ENCODE measurements at places on chromosomes 11 and 22.

GRCh38 chr11:71991494-71991893 is 7.2 kb upstream of the IL18BP start:
- DNase-seq: no peak

DNA sequence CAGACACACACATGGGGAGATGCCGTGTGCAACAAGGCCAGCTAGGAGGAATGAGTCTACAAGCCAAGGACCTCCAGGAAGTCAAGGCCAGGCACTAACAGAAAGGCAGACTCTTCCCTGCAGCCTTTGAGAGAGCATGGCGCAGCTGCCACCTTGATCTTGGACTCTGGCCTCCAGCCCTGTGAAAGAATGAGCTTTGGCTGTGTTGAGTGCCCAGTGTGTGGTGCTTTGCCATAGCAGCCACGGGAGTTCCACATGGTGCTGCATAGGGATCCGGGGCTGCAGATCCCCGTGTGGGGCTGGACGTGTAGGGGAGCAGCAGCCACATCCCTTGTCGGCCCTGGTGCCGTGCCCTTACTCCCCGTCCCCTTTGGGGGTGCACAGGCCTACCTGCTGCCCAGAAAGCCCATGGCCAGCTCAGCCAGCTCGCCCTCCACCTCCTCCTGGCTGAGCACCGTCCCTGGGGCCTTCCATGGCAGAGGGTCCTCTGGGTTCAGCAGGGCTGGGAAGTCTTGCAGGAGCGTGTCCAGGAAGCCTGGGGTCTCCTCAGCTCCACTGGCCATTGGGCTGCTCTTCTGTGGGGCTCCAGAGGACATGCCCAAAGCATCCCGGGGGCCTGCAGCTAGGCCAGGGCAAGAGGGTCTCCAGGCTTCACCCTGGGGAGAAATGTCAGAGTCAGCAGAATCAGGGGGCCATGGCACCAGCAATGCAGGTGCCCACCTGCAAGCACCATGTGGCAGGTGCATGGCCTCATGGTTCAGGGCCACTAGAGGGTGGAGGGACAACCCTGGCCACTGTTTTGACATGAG is 7.0 kb downstream of the PPM1F start:
- no peak for DNase-seq

GRCh38 chr11:36065436-36065835 is 121.6 kb downstream of the LDLRAD3 start:
- no peak for DNase-seq

- DNase-seq: no peak
These were observed 12.3 kb upstream of the MPZL2 start for GRCh38 chr11:118276422-118276821.

DNA sequence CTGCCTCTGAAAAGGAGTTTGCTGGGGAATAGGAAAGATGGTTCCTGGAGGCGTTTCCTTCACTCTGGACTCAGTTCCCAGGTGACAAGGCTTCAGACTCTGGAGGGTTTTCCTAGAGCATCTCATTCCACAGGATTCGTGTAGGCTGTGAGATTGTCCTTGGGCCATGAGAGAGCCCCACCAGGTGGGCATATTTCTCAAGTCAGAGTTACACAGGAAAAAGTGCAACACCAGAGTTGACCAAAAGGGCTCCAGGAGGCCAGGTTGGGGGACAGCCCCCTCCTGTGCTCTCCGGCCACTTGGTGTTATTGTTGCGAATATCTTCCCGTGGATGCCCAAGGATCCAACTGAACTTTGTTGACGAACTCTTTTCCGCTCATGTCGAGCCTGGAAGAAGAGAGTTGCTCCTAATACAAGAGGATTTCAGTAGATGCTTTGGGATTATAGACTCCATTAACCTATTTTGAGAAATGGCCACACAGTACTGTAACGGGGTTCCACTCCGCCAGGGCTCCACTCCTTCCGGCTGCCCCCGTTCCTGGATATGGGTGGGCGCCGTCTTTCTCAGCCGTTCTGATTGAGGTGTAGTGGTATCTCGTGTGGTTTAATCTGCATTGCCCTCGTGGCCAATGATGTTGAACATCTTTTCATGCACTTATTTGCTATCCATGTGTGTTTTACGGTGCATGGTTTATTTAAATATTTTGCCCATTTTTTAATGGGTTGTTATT is 580.3 kb downstream of the BRD1 start:
- no peak for DNase-seq

All from GF-D8 (cell line).